ENCODE measurements at places on chromosomes 7 and 10.
A peak's percentile ranks its signal among the peaks of the same experiment; 100 is the strongest.

DNA sequence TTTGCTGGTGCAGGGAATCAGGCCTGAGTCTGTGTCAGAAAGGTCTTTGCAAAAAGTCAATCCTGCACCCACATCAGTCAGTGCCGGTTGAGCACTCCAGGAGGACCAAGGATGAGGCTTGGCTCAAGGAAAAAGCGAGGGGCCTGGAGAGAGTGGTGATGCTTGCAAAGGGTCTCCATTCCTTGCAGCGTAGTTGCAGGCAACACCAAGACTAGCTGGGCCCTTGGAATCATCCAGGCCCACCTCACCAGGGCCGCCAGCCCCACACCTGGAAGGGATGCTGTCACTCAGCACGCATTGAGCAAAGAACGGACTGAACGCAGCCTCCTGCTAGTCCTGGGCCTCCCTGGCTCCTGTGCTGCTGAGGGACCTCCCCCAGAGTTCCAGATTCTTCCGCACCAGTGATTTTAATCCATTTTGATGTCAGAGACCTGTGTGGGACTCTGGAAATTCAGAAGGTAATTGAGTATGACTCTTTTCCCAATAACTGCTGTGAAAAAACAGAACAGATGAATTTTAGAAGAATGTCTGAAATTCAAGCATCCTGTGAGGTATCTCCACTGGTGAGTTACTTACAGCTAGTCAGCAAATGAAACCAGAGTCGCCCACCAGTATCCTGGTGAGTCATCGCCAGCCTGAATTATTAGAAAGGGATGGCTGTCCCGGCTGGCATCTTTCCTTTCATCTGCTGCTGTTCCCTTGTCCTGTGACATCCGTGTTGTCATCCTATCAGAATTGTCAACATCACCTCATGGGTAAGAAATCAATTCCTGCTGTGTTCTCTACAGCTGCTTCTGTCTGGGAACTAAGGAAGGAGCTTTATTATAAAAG, 150.8 kb upstream of the NPS start:
- no peak overlapping the region for H3K27ac ChIP-seq
- no peak for DNase-seq
- no peaks in the 10 kb centered on the region for H3K4me1 ChIP-seq
- no peak overlapping the region for H3K4me3 ChIP-seq

- H3K27me3 ChIP-seq, result no peaks in the 10 kb centered on the region
- H3K4me3 ChIP-seq, result no peak overlapping the region
- H3K27ac ChIP-seq, result no peak overlapping the region
- H3K4me1 ChIP-seq, result no peaks in the 10 kb centered on the region
- DNase-seq, result no peak
- H3K36me3 ChIP-seq, result no peaks in the 10 kb centered on the region
Measured at GRCh38 chr10:32988604-32989003, 30.6 kb upstream of the ITGB1 start.

DNA sequence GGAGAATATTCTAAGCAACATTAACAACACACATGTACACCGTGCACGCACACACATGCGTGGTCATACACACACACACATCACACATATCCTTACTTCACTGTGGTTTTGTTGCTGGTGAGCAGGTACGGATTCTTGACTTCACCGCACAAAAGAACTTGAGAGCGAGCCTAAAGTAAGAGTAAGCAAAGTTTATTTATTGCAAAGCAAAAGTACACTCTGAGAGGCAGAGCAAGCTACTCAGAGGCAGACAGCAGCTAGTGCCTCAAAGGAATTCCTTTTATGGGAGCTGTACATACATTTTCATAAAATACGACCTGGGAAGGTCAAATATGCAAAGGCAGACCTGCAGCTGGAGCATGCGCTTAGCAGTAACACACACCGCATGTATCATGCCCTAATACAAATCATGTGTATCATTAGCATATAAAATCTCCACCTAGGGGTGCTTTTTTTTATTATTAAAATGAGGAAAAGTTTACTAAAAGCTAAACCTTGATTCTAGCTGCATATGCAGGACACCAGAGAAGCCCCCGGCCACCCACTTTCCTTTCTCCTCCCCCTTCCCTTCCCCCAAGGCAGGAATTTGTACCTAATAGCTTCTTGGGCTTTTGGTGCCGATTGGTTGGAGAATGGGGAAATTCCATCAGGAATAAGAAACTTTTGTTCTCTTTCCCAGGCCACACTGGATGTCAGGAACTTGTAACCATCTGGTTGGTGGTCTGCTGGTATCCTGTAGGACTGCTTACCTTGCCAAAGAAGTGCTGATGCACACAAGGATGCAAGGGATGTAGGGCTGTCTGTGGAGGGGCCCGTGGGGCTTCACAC, 16.5 kb upstream of the GPR37 start:
- DNase-seq, result no peak
- H3K27ac ChIP-seq, result no peak overlapping the region
- no peaks in the 10 kb centered on the region for H3K27me3 ChIP-seq
- no peaks in the 10 kb centered on the region for H3K4me1 ChIP-seq
- no peak overlapping the region for H3K4me3 ChIP-seq

DNA sequence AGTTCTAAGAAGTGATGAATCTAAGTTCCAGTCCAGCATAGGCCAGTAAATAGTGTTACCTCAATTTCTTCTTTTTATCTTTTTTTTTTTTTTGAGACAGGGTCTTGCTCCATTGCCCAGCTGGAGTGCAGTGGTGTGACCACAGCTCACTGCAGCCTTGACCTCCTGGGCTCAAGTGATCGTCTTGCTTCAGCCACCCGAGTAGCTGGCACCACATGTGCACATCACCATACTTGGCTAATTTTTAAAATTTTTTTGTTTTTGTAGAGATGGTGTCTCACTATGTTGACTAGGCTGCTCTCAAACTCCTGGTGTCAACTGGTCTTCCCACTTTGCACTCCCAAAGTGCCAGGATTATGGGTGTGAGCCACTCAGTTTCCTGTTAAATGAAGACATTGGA, 126.6 kb upstream of the LYZL2 start:
- DNase-seq, result no peak
- H3K36me3 ChIP-seq, result no peaks in the 10 kb centered on the region
- no peak overlapping the region for H3K4me3 ChIP-seq
- H3K27ac ChIP-seq, result no peak overlapping the region
- peaks cover 5% of the 10 kb centered on the region for H3K4me1 ChIP-seq
- H3K27me3 ChIP-seq, result no peaks in the 10 kb centered on the region

DNA sequence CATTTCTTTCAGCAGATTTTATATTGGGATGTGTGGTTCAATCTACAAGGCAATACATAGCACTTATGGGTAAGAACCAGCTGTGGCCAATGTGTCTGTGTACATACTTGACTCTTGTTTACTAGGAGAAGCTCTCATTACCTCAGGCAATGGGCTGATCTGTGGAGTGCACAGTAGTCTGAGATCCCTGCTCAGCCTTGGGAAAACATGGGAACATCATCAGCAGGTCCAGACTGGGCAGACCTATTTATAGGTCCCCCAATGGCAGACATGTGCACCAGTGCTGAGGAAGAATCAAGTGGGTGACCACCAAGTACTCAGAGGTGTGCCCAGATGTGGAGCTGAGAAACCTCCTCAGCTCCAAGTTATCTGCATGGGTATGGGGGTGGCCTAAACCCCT, 349.7 kb downstream of the KIF20B start:
- no peak overlapping the region for H3K4me3 ChIP-seq
- H3K4me1 ChIP-seq, result no peaks in the 10 kb centered on the region
- no peak for DNase-seq
- no peaks in the 10 kb centered on the region for H3K36me3 ChIP-seq

- no peak overlapping the region for H3K27ac ChIP-seq
- no peaks in the 10 kb centered on the region for H3K4me1 ChIP-seq
- H3K4me3 ChIP-seq, result no peak overlapping the region
- no peaks in the 10 kb centered on the region for H3K36me3 ChIP-seq
- DNase-seq, result no peak
- H3K27me3 ChIP-seq, result no peaks in the 10 kb centered on the region
Measured at GRCh38 chr10:67695555-67695954, 440 bp downstream of the CTNNA3 start.

- no peak overlapping the region for H3K4me3 ChIP-seq
- H3K4me1 ChIP-seq, result peaks cover 9% of the 10 kb centered on the region
- H3K36me3 ChIP-seq, result no peaks in the 10 kb centered on the region
- DNase-seq, result no peak
Measured at GRCh38 chr10:92702301-92702916, 12.7 kb downstream of the HHEX start.

GRCh38 chr10:54958844-54959243, 157.8 kb upstream of the PCDH15 start:
- H3K36me3 ChIP-seq, result no peaks in the 10 kb centered on the region
- no peak overlapping the region for H3K27ac ChIP-seq
- no peaks in the 10 kb centered on the region for H3K27me3 ChIP-seq
- H3K4me1 ChIP-seq, result no peaks in the 10 kb centered on the region
- no peak overlapping the region for H3K4me3 ChIP-seq

DNA sequence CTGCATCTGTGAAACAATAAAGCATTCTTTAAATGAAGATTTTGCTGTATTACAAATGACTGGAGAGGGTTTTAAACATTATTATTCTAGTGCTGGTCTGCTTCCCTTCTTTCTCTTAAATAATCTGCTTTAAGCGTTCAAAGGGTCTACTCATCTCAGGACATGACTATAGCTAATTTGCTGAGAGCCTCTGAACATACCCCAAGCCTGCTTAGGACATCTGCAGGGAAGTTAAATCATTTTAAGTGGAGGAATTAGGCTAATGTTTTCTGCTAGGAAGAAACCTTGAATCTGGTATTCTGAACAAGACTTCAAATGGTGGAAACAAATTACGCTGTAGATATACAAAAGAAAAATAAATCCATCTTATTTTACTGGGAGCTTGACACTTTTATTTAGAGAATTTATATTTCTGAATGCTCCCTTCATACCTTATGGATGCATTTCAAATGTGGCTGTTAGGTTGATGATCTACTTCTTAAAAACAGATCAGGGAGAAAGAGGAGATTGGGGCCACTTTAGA, 124.4 kb upstream of the ITGB1 start:
- H3K27me3 ChIP-seq, result no peaks in the 10 kb centered on the region
- no peak overlapping the region for H3K4me3 ChIP-seq
- H3K4me1 ChIP-seq, result no peaks in the 10 kb centered on the region
- DNase-seq, result no peak

DNA sequence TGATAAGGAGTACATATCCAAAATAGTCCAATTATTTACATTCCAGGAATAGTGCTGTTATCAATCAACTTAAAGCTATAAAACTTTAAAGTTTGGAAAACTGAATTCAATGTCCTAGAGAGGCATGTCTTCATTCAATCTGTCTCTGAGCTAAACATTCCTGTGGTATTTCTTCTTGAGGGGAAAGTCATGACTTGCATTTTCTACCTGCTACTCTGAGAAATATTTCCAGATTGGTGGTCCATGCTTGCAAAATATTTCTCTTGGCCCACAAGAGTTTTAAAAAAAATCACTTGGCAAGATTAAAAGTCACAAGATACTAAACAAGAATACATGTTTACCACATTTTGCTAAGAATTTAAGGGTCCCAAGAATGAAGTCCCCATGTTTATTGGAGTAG, 63.6 kb upstream of the HGF start:
- H3K36me3 ChIP-seq, result no peaks in the 10 kb centered on the region
- H3K4me3 ChIP-seq, result no peak overlapping the region
- H3K27ac ChIP-seq, result no peak overlapping the region
- H3K4me1 ChIP-seq, result no peaks in the 10 kb centered on the region
- DNase-seq, result no peak
- no peaks in the 10 kb centered on the region for H3K27me3 ChIP-seq

- peaks cover 5% of the 10 kb centered on the region for H3K36me3 ChIP-seq
- no peaks in the 10 kb centered on the region for H3K27me3 ChIP-seq
- no peak for DNase-seq
Measured at GRCh38 chr10:129525401-129525801, 58.4 kb downstream of the MGMT start.

DNA sequence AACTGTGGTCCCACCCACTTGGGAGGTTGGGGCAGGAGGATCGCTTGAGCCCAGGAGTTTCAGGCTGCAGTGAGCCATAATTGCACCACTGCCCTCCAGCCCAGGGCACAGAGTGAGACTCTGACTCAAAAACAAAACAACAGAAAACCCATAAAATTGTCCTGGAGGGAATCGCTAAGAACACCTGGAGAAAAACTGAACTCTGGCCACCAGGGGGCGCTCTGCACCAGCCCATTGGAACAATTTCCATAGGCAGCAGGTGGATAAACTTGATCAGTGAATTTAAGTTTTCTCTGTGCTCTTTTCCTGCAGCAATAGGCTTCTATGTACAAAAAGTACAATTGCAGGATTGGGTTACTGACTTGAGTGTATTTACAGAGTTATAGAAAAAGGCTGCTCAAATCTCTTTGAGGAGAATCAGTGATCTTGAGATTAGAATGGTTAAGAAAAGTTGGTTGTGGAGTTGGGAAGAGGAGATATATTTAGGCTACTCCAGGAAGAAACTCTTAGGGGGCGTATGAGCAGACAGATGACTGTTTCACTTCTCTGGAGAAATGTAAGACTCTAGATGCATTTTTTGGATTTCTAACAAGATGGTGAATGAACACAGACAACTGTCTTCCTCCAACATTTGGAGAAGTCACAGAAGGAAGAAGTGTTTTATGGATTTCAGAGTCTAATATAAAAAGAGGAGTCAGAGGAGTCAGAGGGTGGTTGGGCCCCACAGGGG, 274.9 kb upstream of the GALNT17 start:
- no peaks in the 10 kb centered on the region for H3K4me1 ChIP-seq
- H3K27ac ChIP-seq, result no peak overlapping the region
- no peaks in the 10 kb centered on the region for H3K27me3 ChIP-seq
- DNase-seq, result peak; percentile 16
- H3K4me3 ChIP-seq, result no peak overlapping the region

DNA sequence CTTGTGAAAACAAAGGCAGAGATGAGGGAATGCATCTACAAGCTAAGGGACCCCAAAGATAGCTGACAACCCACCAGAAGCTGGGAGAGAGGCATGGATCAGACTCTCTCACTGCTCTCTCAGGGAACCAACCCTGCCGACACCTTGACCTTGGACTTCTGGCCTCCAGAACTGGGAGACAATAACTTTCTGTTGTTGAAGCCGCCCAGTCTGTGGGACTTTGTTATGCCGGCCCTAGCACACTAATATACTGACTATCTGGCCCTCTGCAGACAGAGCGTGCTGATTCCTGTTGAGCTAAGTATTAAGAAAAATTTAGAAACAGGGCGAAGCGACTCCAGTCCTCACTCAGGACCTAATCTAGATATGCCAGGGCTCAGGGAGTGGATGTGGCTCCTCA, 144.3 kb upstream of the TCF7L2 start:
- no peaks in the 10 kb centered on the region for H3K27me3 ChIP-seq
- no peak overlapping the region for H3K27ac ChIP-seq
- no peaks in the 10 kb centered on the region for H3K36me3 ChIP-seq
- DNase-seq, result no peak
- H3K4me3 ChIP-seq, result no peak overlapping the region

DNA sequence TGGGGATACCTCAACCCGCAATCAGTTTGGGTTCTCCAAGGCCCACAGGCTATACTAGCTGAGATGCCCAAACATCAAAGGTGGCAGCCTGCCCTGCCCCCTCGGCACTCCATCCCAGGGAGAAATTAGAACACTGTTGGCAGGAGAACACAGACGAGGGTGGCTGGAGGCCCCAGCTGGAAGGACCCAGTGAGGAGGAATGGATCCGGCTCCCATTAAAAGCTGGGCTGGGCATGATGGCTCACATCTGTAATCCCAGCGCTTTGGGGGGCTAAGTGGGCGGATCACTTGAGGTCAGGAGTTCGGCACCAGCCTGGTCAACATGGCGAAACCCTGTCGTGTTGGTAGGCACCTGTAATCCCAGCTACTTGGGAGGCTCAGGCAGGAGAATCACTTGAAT, 199.9 kb upstream of the GNAI1 start:
- no peaks in the 10 kb centered on the region for H3K27me3 ChIP-seq
- no peak for DNase-seq
- no peaks in the 10 kb centered on the region for H3K36me3 ChIP-seq

Measured in thymus (tissue), 14 donors.